ENCODE measurements at places on chromosomes 4 and X.
A peak's percentile ranks its signal among the peaks of the same experiment; 100 is the strongest.

GRCh38 chr4:153374442-153374841 lies 30.0 kb downstream of the MND1 start:
- no peak for DNase-seq

- no peak for DNase-seq
These were observed 100.9 kb upstream of the AFAP1 start for GRCh38 chr4:8040607-8041006.

GRCh38 chrX:30141966-30142365 lies 73.4 kb upstream of the MAGEB2 start:
- no peak for DNase-seq

DNA sequence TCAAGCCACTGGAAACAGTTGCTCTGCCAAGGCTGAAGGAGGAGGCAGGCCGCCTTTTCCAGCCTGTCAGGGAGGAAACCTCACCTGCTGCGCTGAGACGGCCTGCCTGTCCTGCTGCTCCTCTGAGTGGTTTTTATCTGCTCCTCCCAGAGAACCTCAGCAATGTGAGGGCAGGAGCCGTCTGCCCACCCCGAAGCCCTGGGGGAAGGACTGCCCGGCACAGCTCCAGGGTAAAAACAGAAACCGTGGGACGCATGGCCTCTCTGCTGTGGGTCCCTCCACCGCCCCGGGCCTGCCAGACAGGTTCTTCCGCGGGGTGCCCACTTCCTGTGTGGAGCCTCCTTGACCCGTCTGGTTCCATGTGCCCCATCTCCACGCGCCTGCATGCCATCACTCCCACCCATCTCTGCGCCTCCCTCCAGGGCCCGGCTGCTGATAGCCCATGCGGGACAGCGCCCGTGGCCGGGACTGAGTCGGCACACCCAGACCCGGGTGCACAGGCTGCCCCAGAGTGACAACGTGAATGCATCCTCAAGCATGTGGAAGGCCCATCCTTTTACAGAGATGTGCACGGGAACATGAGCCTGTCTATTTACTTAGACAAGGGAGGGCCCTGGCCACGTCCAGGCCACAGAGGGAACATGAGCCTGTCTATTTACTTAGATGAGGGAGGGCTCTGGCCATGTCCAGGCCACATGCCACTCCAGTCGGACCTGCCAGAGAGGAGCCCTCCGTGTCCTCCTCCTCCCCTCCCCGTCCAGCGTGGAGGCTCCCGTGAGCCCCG lies 4.0 kb upstream of the SLC49A3 start:
- no peak for DNase-seq

- DNase-seq: no peak
These were observed 1005.5 kb upstream of the INTU start for GRCh38 chr4:126627255-126627654.

- no peak for DNase-seq
These were observed 24.8 kb downstream of the KLF3 start for GRCh38 chr4:38688676-38689355.

DNA sequence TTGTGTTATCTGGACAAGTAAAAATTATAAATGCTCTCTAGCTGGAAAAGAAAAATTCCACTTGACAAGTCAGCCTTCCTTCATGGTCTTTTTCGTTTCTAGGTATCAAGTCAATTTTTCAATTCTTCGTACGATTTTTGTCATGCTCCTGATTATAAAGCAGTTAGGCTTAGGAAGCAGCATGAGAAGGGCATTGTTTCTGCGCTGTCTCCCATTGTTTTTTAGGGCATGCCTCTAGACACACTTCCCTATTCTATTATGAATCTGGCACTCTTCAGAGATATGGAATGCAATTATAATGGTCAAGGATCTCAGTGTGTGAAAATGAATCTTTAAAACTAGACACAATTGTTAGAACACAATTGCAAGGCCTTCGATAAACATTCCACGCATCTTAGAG lies 164.1 kb upstream of the FAT1 start:
- DNase-seq: no peak

- DNase-seq: no peak
These were observed 82.8 kb downstream of the PDGFC start for GRCh38 chr4:156888762-156889161.

DNA sequence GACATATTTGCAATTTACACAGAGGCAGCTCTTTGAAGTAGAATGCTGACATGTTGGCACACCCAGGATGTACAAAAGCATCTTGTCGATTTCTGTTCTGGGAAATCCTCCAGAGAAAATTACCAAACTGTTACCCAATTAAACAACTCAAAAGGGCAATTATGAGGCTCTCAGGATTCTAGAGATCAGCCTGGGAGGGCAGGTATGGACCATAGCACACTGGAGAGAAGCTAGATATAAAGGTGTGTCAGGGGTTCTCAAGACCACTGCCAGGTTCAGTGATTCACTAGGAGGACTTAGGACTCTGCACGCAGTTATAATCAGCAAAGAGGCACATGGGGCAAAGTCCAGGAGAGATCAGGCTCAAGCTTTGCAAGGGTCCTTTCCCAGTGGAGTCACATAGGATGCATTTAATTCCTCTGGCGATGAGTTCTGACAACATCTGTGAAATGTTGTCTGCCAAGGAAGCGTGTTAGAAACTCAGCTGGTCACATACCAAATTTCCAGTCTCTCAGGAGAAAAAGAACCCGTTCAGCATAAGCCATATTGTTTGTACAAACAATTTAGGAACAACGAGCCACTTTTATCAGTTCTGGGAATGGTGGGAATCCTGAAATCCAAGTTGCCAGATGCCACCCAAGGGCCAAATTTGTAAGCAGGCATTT lies 100.8 kb downstream of the SYTL5 start:
- no peak for DNase-seq

DNA sequence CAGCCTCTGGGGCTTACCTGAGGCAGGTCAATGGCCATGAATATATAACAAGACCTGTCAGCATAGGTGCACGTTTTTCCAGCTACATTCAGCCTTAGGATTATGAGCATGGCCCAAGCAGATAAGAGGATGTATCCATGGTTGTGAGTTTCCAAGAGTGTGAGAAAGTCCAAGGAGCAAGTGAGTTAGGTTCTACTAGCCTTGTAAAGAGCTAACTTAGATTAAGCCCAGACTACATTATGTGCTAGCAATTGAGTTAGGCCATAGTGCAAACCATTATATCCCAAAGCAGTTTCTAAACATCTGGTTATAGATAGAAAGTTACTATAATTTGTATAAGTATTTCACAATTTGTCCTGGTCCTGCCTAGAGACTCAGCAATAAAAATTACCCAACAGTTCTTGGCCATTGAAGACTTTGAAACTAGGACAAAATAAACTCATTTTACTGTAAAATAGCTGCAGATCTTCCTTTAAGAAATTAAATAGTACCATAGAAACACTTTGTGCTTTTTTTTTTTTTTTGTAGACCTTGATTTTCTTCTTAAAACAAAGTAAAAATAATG lies 312.0 kb downstream of the CAMK2D start:
- DNase-seq: no peak

DNA sequence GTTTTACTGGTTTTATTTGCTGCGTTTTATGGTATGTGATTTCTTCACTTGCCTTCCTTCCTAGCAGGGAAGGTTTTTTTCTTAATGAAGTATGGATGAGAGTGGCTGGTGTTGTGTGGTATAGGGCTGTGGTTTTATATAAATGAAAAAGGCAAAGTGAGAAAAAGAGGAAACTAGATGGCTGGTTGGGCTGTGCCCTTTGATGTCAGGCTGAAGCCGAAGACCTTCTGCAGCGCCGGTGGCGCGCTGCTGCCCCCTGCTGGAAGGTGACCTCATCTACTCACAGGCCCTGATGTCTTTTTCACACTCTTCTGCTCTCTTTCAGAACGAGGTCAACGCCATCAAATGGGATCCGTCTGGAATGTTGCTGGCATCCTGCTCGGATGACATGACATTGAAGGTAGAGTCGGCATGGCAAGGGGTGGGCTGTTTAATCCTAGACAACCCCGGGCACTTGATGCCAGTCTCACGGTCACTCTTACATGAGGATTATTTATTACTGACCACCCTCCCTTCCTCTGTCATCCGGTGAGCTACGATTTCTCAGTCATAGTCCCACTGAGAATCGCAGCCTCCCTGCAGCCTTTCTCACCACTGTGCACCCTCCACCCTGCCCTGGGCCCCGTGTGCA lies 56.6 kb downstream of the GPR143 start:
- peak; percentile 75 for DNase-seq

- no peak for DNase-seq
These were observed 2.7 kb downstream of the N4BP2 start for GRCh38 chr4:40059362-40059761.

- no peak for DNase-seq
These were observed 6.9 kb downstream of the FABP2 start for GRCh38 chr4:119315036-119315435.

GRCh38 chr4:11028334-11028733 lies 343.8 kb upstream of the CLNK start:
- DNase-seq: no peak

DNA sequence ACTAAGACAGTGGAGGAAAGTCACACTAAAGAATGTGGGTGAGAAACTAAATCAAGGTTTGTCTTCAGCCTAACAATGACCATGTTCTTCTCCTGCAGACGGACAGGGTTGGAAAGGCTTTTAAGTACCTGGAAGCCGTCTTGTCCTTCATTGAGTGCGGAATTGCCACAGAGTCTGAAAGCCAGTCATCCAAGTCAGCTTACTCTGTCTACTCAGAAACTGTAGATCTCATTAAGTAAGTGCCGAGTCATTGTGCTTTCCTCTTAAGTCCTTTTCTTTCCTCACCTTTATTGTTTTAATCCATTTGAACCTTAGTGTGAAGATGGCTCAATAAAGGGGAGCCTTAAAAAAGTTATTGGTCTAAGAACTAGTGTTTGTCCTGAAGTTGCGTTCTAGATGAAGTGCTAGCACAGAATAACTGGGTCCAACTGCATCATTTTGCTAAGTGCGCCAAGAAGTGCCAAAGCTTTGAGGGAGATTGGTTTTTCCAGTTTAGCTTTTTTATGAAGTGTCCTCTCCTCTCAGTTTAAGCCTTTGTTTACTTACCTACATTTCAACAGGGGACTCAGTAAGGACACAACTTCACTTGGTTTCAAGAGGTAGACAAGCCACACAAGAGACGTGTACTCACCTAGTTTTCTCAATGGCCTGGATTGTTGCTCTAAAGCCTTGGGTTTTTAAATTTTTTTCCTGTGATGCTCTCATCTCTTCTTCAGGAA lies 89.3 kb downstream of the KLHL8 start:
- no peak for DNase-seq

DNA sequence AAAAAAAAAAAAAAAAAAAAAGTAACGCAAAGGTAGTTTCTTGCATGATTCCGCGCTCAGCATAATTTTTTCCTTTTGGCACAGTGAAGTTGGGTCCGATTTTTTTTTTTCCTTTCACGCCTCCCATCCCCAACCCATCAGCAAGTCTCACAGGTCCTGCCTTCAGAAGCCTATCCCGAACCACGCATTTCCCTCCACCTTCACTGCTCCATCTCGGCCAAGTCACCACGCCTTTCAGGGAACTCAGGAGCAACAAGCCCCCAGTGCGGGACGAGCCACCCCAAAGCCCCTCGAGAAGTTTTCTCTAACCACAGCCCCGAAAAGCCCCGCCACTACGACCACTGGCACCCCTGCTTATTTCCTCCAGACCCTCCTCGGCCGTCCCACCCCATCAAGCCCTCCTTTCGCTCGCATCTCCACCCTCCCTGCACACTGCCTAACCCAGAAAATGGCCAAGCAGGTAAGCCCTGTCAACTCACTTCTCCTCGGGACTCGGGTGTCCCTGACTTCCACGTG lies 1.0 kb downstream of the SLBP start:
- DNase-seq: no peak

- DNase-seq: no peak
These were observed 93.1 kb upstream of the LNX1 start for GRCh38 chr4:53684136-53685130.

DNA sequence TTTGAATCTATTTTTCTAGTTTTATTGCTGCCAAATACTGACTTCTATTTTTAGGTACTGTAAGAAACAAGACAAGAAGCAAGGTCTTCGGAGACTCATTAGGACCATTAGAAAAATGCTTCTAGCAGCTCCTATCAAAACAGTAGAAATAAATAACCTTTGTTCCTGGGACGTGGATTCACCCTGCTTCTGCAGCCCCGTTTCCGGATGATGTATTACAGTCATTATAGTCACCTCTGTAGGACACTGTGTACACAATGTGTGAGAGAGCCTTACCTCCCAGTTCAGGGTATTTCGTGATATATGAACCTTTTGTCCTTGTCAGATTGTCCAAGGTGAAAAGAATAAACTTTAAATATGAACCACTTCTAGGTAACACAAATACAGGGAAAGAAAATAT lies 484.0 kb upstream of the TECRL start:
- DNase-seq: no peak

- no peak for DNase-seq
These were observed 51.4 kb downstream of the OTC start for GRCh38 chrX:38403834-38404233.

DNA sequence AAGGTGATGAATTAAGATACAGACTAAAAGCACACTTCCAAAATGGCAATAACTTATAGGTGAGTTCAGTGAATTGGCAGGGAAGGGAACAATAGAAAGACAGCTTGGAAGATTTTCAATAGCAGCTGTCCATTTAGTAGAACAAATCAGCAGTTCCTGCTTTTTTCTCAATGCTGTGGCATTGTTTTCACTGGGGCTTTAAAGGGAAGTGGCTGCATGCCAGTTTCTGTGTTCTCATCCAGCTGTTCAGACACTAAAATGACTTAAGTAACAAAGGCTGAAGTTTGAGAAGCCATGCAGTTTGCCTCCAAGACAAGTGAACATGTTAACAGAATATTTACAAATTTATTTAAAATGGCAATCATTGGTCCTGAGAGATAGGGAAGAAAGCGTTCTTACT lies 291.9 kb downstream of the FAM47A start:
- DNase-seq: no peak
